ENCODE measurements at places on chromosomes 11 and 22. TPM values are rescaled to one million over a fixed set of nuclear protein-coding genes. Genes with fewer than 3 reads are reported as not detected.
A peak's percentile ranks its signal among the peaks of the same experiment; 100 is the strongest.

DNA sequence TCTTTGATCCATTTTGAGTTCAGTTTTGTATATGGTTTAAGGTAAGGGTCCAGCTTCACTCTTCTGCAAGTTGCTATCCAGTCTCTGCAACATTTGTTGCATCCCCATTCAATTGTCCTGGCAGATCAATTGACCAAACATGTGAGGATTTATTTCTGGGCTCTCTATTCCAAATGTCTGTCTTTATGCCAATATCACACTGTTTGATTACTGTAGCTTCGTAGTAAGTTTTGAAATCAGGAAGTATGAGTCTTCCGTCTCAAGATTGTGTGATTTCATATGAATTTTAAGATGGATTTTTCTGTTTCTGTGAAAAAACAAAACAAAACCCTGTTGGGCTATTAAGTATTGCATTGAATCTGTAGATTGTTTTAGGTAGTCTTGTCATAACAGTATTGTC is 17.0 kb downstream of the APLP2 start:
- no peak for DNase-seq

DNA sequence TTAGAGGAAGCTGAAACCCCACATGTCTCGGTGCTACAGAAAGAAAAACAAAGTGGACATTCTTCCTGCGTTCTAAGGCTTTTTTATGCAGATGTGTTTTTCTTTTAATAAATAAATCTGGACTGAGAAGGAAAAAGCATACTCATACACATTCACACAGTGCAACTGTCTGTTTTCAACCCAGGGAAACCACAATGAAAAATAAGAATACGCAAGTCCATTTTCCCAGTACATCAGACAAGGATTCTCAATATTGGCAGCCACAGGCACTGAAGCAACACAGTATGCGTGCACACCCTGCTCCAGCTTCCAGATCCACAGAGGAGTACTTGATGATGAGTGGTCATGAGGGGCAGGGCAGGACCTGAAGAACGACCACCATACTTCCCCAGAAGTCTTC is 86.9 kb downstream of the ETS1 start:
- no peak for DNase-seq

DNA sequence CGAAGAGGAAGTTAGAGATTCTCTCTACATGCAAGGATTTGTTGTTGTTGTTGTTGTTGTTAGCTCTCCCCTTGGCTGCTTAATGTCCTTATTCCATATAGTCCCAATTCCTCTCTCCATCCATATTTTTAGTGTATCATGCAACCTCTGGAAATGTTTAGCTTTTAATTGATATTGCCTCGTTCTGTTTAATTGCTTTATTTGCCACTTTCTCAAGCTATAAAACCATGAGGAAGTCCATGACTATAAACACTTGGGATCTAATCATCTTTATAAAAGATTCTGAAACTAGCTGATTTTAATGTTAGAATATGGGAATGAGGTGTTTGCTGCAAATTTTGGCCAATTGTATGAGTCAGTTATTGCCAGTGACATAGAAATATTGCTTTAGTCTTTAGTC is 5.5 kb upstream of the OR9G1 start:
- DNase-seq: no peak

DNA sequence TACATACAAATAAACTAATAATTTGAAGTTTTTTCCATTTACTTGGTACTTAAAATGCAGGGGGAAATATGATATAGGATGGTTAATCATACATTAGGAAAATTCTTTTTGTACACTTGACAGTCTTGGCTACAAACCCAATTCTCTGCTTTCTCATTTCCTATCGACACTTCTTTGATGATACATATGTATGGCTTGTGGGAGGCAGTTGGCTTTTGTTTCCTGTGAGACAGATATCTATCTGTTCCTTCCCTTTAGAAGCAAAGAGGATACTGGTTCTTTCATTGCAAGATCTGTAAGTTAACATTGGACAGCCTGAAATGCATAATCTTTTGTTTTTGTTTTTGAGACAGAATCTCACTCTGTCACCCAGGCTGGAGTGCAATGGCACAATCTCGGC is 47.9 kb upstream of the ADORA2A start:
- DNase-seq: no peak

DNA sequence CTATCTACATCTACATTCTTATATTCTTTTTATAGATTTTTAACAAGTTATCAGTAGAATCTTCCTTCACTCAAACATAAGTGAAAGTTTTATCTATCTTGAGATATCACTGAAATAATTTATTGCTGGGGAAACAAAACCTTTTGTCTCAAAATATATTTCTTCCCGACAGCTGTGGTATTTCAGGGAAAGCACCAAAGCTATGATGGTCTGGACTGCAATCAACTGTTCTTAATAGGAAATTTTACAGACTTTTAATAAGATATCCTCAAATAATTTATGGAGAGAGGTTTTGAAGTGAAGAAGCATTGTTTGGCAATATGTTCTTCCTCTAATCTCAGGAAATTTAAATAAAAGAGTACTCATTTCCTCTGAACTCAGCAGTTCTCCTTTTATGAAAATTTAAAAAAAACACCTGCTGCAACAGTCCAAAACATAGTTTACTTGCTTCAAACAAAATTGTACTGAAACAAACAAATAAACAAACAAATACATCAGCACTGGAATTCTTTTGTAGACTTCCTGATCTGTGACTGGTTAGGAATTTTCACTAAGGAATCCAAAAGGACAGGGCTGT is 33.9 kb upstream of the EIF3M start:
- DNase-seq: no peak

HTR3B gene
- total RNA-seq: not detected

RASD2 gene
- total RNA-seq: 5.8 TPM

DNA sequence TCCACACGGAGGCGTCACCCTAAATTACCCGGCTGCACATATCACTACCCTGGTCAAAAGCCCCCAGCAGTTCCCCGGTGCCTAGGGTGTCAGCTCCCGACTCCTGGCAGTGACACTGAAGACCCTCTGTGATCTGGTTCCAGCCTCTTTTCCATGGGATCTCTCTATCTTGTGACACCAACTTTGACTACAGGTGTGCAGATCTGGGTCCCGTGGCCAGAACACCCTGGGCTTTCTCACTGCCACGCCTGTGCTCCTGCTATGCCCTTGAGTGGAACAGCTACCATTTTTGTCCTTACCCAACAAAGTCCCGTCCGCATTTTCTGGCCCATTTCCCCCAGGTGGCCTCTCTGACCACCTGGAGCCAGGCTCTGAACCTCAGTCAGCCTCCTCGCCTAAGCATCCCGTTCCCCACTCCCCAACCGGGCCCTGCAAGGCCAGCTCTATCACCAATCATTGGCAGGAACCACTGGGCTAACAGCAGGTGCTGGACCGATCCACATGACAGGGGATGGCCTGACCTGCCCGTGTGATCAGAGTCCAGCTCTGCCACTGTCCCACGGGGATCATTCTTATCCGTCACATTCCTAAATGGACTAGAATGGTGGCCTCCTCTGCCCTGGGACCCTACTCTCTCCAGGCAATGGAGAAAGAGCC is 20.7 kb upstream of the CBX7 start:
- DNase-seq: no peak

TRIM34 gene
- total RNA-seq: 11.7 TPM

- no peak for DNase-seq
Measured at GRCh38 chr11:115921986-115922385, 417.8 kb upstream of the CADM1 start.

DNA sequence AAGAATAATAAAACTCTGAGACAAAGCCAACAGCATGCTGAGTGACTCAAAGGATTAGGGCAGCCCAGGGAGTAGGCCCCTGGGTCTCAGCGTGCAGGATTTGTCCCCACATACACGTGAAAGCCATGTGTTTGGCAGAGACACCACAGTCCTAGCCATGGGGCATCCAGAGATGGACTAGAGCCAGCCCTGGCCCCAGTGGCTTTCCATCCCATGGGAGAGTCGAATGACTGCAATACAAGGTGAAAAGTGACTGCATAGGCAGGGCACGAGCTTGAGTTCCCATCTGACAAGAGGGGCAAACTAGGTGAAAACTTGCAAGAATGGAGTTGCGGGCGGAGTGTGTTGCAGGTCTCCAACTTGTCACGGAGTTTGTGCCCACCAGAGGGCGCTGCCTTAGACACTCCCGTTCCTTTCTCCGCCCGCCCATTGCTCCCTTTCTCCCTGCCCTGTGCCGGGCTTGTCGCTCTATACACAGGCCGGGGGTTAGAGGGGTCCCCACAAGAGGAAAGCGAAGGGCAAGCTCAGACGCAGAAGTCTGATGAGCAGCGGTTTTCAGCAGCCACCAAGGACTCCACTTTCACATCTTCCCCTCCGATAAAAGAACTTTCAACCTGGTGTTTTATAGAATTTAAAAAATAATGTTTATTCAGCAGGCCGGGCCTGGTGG is 24.2 kb downstream of the TSKU start:
- DNase-seq: peak; percentile 94

C11orf52 gene
- total RNA-seq: 4.1 TPM

DNA sequence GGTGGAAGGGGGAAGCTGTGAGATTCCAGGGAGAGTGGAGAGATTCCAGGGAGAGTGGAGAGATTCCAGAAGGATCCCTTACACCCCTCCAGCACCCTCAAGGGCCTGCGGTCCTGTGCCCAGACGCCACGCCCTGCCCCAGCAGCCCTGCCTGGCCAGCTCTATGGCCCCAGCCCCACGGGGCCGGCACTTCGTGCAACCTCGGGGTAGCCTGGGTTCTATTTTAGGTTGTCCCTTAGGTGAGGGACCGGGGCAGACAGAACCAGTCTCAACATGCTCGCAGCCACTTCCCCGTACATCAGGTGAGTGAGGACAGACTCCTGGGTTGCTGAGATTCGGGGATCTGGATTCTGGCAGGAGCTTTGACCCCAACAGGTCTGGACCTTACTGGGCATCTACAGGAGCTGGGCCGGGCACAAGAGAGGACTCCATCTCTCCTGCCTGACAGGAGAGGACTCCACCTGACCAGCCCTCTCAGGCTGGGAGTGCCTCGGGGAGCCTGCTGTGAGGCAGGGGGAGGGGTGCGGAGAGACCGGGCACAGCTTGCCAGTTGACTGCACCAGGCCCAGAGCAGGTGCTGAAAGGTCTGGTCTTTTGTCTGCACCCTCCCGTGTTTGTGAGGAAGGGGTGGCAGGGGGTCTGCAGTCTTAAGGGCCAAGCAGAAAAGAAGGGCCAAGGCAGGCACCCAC is 8.5 kb upstream of the ADORA2A start:
- peak; percentile 38 for DNase-seq

RPL3 gene
- total RNA-seq: 1,340 TPM

DNA sequence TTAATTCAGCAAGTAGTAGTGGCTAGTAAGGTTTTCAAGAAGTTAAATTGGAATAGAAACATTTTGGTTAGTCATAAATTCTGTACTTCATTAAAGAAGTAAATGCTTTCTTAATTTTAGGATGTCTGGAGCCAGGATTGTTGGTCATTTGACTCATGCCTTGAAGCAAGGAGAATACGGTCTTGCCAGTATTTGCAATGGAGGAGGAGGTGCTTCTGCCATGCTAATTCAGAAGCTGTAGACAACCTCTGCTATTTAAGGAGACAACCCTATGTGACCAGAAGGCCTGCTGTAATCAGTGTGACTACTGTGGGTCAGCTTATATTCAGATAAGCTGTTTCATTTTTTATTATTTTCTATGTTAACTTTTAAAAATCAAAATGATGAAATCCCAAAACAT is 25.8 kb downstream of the ACAT1 start:
- no peak for DNase-seq

NADSYN1 gene
- 333 TPM for total RNA-seq

DNA sequence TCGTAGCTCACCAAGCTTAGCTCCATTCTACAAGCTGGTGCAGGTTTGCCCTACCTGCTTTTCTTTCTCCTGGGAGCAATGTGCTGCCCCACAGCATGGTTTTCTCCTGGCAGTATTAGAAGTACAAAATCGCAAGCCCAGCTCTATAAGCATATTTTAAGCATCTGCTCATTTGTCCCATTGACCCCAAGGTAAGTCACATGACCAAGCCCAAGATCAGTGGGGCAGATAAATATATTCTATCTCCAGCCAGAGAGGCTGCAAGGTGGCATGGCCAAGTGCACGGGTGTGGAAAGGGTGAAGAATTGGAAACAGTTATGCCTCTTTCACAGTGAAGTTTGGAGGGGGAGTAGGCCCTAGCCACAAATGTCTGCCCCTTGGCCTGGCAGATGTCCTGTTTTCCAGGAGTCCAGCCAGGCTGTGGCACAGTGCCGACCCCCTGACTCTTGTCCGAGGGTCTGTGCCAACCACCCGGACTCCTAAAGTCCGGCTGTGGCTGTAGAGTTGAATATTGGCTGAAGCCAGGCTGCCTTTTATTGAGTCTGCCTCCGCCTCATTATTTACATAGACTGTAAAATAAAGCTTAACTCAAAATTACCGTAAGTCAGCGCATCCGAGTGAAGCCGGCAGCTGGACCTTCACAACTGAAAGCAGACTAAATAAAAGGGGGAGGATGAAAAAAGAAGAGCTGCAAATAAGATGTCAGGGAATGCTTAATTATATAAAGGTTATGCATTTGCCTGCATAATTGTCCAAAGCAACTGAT is 165.7 kb downstream of the COMMD9 start:
- DNase-seq: no peak

DNA sequence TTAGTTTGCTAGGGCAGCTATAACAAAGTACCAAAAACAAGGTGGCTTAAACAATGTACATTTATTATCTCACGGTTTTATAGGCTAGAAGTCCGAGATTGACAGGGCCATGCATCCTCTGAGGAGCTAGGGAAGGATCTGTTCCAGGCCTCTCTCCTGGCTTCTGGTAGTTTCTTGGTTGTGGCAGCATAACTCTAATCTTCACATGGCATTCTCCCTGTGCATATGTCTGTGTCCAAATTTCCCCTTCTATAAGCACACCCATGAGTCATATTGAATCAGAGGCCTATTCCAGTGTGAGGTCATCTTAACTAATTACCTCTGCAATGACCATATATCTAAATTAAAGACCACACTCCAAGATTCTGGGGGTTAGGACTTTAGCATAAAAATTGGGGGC is 31.3 kb upstream of the MMP13 start:
- DNase-seq: no peak

DNA sequence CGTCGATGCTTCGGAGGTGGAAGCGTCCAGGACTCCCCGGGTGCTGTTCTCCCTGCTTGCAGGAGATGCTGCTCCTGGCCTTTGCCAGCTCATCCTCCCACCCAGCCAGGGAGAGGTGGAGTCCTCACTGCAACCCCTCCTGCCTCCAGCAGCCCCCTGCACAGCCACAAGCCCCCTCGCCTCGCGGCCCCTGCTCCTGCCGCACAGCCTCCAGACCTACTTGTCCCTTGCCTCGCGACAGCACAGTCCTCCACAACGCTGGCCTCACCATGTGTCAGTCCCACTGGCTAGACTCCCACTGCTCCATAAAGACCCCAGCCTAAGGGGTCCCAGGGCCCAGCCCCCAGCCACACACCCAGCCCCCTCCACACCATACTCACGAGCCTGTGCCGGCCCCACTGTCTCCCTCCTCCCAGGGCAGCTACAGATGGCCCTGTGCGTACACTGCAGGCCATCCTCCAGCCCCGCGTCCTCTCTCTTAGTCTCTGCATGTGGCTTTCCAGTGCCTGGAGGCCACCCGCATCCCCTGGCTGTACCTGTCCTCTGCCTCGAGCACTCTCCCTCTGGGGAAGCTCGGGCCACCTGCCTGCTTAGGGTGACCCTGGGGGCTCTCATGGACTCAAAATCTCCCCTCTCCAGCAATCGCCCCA is 91.5 kb downstream of the CELSR1 start:
- no peak for DNase-seq

IL10RA gene
- total RNA-seq: 9.8 TPM

LZTR1 gene
- 94.4 TPM for total RNA-seq

- DNase-seq: no peak
Measured at GRCh38 chr11:76214186-76214585, 7.9 kb upstream of the WNT11 start.

All from Peyer's patch (tissue), 4 donors.